Right renal pelvis (tissue), 4 donors: ENCODE measurements at places on chromosomes 5 and 9. TPM values are rescaled to one million over a fixed set of nuclear protein-coding genes. Genes with fewer than 3 reads are reported as not detected.

ZNF782 gene
- 8.0 TPM for polyA plus RNA-seq

DNA sequence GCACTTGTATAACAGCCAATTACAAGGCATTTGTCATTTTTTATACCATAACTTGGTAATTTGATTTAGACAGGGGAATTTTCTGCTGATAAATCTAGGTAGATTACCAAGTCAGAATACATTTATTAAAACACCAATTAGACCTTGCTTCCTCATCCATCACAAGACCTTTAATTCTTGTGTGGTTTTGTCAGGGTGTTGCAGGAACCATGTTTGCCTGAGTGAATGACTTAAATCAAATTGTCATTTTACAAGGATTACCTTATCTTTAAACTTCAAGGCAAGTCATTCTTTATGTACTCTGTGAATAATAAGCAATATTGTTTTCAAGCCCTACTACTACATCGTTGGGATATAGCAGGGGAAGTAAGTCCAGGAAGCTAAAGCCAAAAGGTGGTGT lies 257.7 kb downstream of the KCTD16 start:
- no peak for DNase-seq

GRCh38 chr9:104750185-104750767 lies 2.8 kb downstream of the NIPSNAP3A start:
- DNase-seq: no peak

DNA sequence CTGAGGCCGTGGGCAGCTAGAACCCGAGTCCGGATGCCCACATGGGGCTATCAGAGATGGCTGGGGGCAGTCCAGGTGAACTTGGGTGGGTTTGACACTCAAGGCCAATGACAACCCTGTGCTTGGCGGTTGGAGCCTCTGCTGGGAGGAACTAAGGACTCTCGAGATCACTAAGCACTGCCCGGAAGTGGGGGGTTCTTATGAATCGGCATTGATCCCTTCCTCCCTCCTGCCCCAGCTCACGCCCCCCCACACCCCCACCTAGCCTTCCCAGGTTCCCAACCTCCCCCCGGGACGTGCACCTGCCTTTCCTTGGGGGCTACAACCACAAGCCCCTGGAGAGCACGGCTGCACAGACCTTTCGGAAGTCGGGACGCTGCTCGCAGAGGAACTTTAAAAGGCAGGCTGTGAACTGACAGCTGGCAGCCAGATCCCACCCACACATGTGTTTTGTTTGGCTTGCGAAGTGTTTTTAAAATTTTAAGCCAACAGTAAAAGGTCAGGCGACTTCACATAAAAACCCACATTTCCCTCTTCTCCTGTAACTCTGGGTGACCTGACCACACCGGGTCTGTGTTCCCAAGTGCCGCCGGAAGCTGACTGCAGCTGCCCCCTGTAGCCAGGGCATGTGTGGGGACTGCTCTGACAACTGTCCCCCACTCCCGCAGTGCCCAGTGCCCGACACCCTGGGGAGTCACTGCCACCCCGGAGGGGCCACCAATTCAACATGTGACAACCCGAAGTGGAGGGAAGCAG lies 5.1 kb upstream of the RALGDS start:
- no peak for DNase-seq

KIF20A gene
- polyA plus RNA-seq: 39.3 TPM

DNA sequence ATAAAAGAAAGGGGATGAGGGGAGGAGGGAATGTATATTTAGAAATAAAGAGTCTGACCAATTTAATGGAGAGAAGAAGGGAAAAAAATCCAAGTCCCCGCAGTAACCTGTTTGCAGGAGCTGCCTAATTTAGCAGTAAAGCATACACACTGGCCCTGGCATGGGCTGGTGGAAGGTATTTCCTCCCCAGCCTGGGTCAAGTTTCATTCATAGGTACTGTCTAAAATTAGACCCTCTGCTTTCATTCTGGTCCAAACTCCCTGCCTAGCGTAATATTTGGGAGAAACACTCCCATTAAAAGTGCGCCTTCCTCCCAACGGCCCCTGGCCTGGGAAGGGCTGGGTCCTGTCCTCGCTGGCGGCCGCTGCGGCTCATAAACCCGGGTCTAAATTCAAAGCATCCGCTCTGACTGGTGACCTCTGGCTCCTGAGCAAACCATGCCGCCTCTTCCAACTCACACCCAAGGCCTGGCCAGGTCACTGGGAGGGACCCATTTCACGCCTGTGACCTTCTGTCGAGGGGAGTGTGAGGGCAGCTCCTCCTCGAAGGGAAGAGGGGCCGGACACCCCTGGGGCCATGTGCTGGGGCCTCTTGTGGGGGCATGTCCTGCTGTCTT lies 123.2 kb downstream of the FGF18 start:
- no peak for DNase-seq

- DNase-seq: no peak
These were observed 2.0 kb downstream of the TMEM38B start for GRCh38 chr9:105696219-105696793.

- DNase-seq: peak; percentile 12
These were observed 159.6 kb downstream of the TLE4 start for GRCh38 chr9:79731171-79731890.
